ENCODE measurements at places on chromosomes 2 and 18. TPM values are rescaled to one million over a fixed set of nuclear protein-coding genes. Genes with fewer than 3 reads are reported as not detected.

The AP1S3 gene
- polyA plus RNA-seq = 1.3 TPM

The POTEF gene
- polyA plus RNA-seq = not detected

The TUBA3E gene
- polyA plus RNA-seq = not detected

The CNTNAP5 gene
- polyA plus RNA-seq = not detected

The ALK gene
- 0.10 TPM for polyA plus RNA-seq

The NT5C1B gene
- polyA plus RNA-seq = 1.1 TPM

The PLGLB2 gene
- polyA plus RNA-seq = not detected

The AQP12A gene
- polyA plus RNA-seq = not detected

The UPP2 gene
- polyA plus RNA-seq = not detected

The XRCC5 gene
- 311 TPM for polyA plus RNA-seq

The STPG4 gene
- polyA plus RNA-seq = not detected

The HAAO gene
- polyA plus RNA-seq = 0.80 TPM

The STAM2 gene
- 5.2 TPM for polyA plus RNA-seq

The ATRAID gene
- 388 TPM for polyA plus RNA-seq

The EIF2AK3 gene
- polyA plus RNA-seq = 3.1 TPM

The NR4A2 gene
- 11.4 TPM for polyA plus RNA-seq

The SPP2 gene
- not detected for polyA plus RNA-seq

The DNAJC27 gene
- polyA plus RNA-seq = 1.9 TPM

The CCDC74B gene
- polyA plus RNA-seq = 0.57 TPM

The STARD6 gene
- polyA plus RNA-seq = not detected

Data from naive thymus-derived CD8-positive, alpha-beta T cell (primary cell).